ENCODE measurements at places on chromosomes 11 and 22. TPM values are rescaled to one million over a fixed set of nuclear protein-coding genes. Genes with fewer than 3 reads are reported as not detected.

F2 gene
- total RNA-seq = not detected

OR6A2 gene
- total RNA-seq = 0.50 TPM

IRF7 gene
- total RNA-seq = 45.3 TPM

MMP7 gene
- total RNA-seq = not detected

GCAT gene
- total RNA-seq = 28.9 TPM

Data from activated CD4-positive, alpha-beta T cell treated with anti-CD3 and anti-CD28 coated beads, Interleukin-2, amount 10 ng/mL, durations not matched to agents 24 days and 14 days (primary cell).